ENCODE measurements at places on chromosomes 7 and 10. TPM values are rescaled to one million over a fixed set of nuclear protein-coding genes. Genes with fewer than 3 reads are reported as not detected.

Gene SAMD9L
- total RNA-seq: 0.85 TPM

Gene BMPER
- 2.0 TPM for total RNA-seq

Gene NKX1-2
- 3.3 TPM for total RNA-seq

Gene RELN
- not detected for total RNA-seq

Gene ZEB1
- 0.19 TPM for total RNA-seq

Gene OR9A2
- total RNA-seq: not detected

Gene CCT6A
- 224 TPM for total RNA-seq

Gene CHN2
- not detected for total RNA-seq

Gene MMP21
- not detected for total RNA-seq

Gene AASS
- total RNA-seq: 8.6 TPM

Gene SUMF2
- total RNA-seq: 158 TPM

Gene CLRN3
- total RNA-seq: not detected

Gene CYP26C1
- not detected for total RNA-seq

Gene PPP1R17
- not detected for total RNA-seq

Gene ITPRID1
- not detected for total RNA-seq

Gene ADAM12
- total RNA-seq: 0.09 TPM

Gene NUPR2
- total RNA-seq: 5.7 TPM

Gene IL6
- 1.1 TPM for total RNA-seq

Gene ACTL6B
- total RNA-seq: not detected

Gene GET4
- 27.8 TPM for total RNA-seq

Gene SFRP4
- not detected for total RNA-seq

Gene CLDN4
- 126 TPM for total RNA-seq

Gene CDNF
- total RNA-seq: 0.21 TPM

Gene MEIG1
- total RNA-seq: not detected

Gene CPN1
- total RNA-seq: not detected

Gene CNNM1
- total RNA-seq: not detected

Gene KLHDC10
- total RNA-seq: 8.4 TPM

Gene TDRD1
- 0.28 TPM for total RNA-seq

Gene AGR3
- total RNA-seq: not detected

Gene SPDYE2
- total RNA-seq: not detected

Gene GNAT3
- total RNA-seq: not detected

Gene ZNF804B
- total RNA-seq: not detected

Gene WIPF3
- total RNA-seq: 0.14 TPM

Gene OR2A5
- not detected for total RNA-seq

Gene UMAD1
- total RNA-seq: 3.3 TPM

Gene C10orf120
- not detected for total RNA-seq

Data from airway epithelial cell (primary cell).